ENCODE measurements at places on chromosomes 5 and 9.

DNA sequence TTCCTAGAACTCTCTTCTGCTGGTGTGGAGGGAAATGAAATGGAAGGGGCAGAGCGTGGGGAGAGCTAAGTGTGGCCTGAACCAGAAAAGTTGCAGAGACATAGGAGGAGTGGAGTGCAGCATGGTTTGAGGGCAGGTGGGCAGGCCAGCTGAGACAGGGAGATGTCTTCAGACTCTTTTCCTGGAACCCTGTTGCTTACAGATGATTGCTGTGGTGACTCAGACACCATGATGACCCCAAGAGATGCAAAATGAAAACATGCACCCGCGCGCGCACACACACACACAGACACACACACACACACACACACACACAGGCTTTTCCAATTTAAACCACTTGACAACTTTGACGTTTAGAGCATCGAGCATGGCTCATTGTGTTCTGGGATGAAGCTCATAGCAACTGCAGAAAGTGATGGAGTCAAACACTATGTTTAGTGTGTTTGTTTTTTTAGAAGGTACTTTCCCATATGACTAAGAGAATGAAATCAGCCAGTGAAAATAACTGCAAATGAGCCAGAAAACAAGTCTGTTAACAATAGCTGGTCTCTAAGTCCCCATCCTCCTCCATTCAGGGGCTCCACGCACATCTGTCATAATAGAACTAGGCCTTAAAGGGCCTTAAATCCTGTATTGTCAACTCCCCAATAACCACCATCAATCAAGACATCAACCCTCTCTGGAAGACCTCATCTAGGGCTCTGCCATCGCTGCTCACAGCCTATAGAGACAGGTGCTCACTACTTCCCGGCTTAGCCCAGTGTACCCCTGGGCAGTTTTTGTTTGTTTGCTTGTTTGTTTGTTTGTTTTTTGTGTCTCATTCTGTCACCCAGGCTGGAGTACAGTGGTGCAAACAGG is 9.6 kb downstream of the TMOD1 start:
- DNase-seq = no peak

- no peak for DNase-seq
Observed at GRCh38 chr9:69898714-69899209, 78.1 kb downstream of the CFAP95 start.

DNA sequence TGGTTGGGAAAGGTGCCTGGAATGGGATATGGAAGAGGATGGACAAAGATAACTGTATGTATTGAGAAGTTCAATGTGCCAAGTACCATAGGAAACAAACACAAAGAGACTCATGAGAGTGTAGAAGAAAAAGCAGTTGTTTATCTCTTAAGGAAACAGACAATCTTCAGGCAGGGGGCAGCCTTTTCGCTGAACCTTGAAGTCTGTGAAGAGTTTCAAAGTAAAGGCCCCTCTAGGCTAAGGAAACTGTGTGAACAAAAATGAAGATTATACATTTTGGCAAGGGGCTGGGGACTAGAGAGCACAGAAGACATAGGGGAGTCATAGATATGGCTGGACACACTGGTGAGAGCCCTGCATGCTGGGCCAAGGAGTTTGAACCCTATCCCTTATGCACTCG is 27.5 kb upstream of the FRMPD1 start:
- DNase-seq = no peak

GRCh38 chr5:112685931-112686330 is 51.8 kb upstream of the APC start:
- no peak for DNase-seq

DNA sequence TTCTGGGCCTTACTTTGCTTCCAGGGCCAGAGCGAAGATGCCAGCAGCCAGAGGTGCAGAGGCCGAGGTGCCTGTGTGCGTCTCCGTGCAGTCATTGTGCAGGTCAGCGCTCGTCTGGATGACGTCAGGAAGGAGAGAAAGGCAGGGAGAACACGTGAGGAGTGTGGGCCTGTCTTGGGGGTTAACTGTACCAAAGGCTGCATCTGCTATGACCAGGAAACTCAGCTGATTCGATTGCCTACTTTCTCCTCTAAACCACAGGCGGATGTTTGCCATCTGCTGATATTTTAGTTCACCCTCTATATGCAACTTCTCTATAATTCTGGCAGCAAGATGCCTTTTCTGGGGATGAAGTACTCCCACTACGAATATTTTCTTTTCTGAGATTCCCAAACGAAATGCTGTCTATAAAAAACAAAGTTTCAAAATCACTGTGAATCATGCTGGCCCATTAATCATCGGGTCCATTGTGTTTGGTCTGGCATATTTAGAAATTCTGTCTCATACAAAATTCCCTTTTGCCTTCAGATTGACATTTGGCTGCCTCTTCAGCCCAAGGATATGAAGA is 24.8 kb downstream of the PCSK1 start:
- DNase-seq = no peak

GRCh38 chr9:138016406-138017187 is 139.0 kb downstream of the CACNA1B start:
- no peak for DNase-seq

Measured in CD4-positive, alpha-beta T cell treated with Interleukin-10 for 1 hour (primary cell).